Right atrium auricular region (tissue), 2 donors: ENCODE measurements at places on chromosomes 1 and 21. TPM values are rescaled to one million over a fixed set of nuclear protein-coding genes. Genes with fewer than 3 reads are reported as not detected.

GRCh38 chr1:174938281-174939007 is 61.3 kb upstream of the CACYBP start:
- no peaks in the 10 kb centered on the region for H3K4me1 ChIP-seq
- no peak overlapping the region for H3K4me3 ChIP-seq
- H3K27me3 ChIP-seq = no peaks in the 10 kb centered on the region
- H3K36me3 ChIP-seq = no peaks in the 10 kb centered on the region
- no peak for DNase-seq

- peak within 1 kb of the TSS; percentile 96 for H3K4me3 ChIP-seq
- H3K36me3 ChIP-seq = no peaks in the 10 kb centered on the region
- H3K27me3 ChIP-seq = no peaks in the 10 kb centered on the region
- no peak for DNase-seq
- no peaks in the 10 kb centered on the region for H3K4me1 ChIP-seq
- peak within 1 kb of the TSS; percentile 92 for H3K27ac ChIP-seq
Observed at GRCh38 chr1:229342656-229343569, at the start of gene CCSAP. Gene CCSAP (minus strand): TSS chr1:229343047. CDS start chr1:229342465, 582 bp downstream.

Gene BSND
- total RNA-seq = not detected

Gene SPRR4
- total RNA-seq = not detected

DNA sequence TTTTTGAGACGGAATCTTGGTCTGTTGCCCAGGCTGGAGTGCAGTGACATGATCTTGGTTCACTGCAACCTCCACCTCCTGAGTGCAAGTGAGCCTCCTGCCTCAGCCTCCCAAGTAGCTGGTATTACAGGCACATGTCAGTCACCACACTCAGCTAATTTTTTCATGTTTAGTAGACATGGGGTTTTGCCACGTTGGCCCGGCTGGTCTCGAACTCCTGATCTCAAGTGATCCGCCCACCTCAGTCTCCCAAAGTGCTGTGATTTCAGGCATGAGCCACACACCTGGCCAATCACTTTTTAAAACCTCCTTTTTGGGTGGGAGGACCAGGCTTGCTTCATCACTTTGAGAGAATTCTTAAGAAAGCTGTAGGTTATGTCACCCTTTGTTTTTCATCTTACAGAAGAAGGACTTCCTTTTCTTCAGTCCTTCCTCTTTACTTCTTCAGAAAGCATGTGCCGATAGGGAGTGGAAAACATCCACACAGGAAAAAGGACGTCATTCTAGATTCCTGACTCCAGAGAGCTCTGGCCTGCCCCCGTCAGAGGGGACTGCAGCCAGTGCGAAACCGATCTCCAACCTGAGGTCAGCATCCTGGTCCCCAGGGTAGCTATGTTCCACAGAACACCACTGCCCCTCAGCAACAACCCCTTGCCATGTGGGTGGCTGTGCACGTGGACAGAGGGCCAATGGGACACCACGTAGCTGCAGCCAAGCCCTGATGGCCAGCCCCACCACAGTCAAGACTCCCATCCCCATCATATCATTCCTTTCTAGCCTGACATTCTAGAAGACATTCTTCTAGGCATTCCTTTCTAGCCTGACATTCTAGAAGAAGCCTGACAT is 21.9 kb downstream of the NCF2 start:
- H3K4me3 ChIP-seq = no peak overlapping the region
- peaks cover 18% of the 10 kb centered on the region for H3K4me1 ChIP-seq
- H3K27me3 ChIP-seq = no peaks in the 10 kb centered on the region
- no peak for DNase-seq
- no peaks in the 10 kb centered on the region for H3K36me3 ChIP-seq
- peak overlapping the region; percentile 46 for H3K27ac ChIP-seq

- no peak overlapping the region for H3K27ac ChIP-seq
- no peaks in the 10 kb centered on the region for H3K36me3 ChIP-seq
- H3K4me1 ChIP-seq = no peaks in the 10 kb centered on the region
Observed at GRCh38 chr1:83741770-83742169, 257.2 kb downstream of the TTLL7 start.

GRCh38 chr21:46194374-46195334 is 10.4 kb upstream of the SPATC1L start:
- no peak overlapping the region for H3K4me3 ChIP-seq
- H3K27ac ChIP-seq = no peak overlapping the region
- H3K27me3 ChIP-seq = no peaks in the 10 kb centered on the region

- H3K36me3 ChIP-seq = no peaks in the 10 kb centered on the region
- H3K27ac ChIP-seq = peak overlapping the region; percentile 91
- peak; percentile 94 for DNase-seq
- peaks cover 100% of the 10 kb centered on the region for H3K4me1 ChIP-seq
Observed at GRCh38 chr1:21906173-21907078, 30.7 kb downstream of the HSPG2 start.

Gene TACSTD2
- 0.71 TPM for total RNA-seq

DNA sequence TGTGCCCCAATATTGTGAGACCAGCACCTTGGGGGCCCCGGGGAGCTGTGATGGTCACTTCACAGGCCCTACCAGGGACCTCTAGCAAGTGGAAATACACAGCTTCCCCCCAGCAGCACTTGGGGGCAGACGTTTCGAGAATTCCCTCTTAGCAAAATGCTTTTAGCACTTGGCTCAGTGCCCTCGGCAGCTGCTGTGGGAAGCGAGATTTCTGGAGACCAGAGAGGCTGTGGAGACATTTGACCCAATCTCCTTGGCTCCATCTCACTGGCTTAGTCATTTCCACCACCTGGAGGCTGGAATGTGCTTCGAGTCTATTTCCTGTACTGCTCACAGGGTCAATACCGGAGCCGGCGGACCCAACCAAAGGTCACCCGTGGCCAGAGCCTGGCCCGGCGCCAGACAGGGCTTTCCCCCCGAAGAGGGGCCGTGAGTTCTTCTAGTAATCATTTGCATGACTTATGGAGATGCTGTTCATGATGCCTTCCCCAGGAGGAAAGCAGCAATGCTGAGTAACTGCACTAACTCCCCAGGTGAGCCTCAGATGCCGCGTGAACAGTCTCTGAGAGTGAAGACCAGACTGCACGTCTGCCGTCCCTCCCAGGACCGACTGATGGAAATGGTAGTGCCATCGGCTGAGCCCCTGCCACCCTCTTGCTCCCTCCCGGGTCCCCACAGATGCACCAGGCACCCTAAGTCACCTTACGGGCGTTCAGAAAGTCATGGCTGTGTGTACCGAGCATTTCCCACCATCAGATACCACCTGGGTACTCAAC is 4.4 kb upstream of the C2CD2 start:
- H3K4me3 ChIP-seq = no peak overlapping the region
- DNase-seq = peak; percentile 82
- H3K36me3 ChIP-seq = no peaks in the 10 kb centered on the region
- H3K27me3 ChIP-seq = no peaks in the 10 kb centered on the region

- DNase-seq = no peak
- H3K27ac ChIP-seq = peak overlapping the region; percentile 90
- peaks cover 37% of the 10 kb centered on the region for H3K4me1 ChIP-seq
- no peak overlapping the region for H3K4me3 ChIP-seq
- no peaks in the 10 kb centered on the region for H3K27me3 ChIP-seq
Observed at GRCh38 chr1:85330711-85331290, 54.4 kb upstream of the BCL10 start.

Gene DENND2C
- 1.2 TPM for total RNA-seq

Gene ASPM
- 0.20 TPM for total RNA-seq

Gene MRPS15
- 93.4 TPM for total RNA-seq

GRCh38 chr21:31335957-31336738 is 7.9 kb downstream of the TIAM1 start:
- no peak overlapping the region for H3K4me3 ChIP-seq
- H3K4me1 ChIP-seq = no peaks in the 10 kb centered on the region
- no peaks in the 10 kb centered on the region for H3K36me3 ChIP-seq
- H3K27me3 ChIP-seq = no peaks in the 10 kb centered on the region
- H3K27ac ChIP-seq = no peak overlapping the region
- peak; percentile 65 for DNase-seq
